Stimulated activated naive CD8-positive, alpha-beta T cell treated with anti-CD3 and anti-CD28 coated beads, Interleukin-15, Interleukin-2, amounts not matched to agents 100 U/mL and 50 U/mL, for 24 hours (primary cell): ENCODE measurements at places on chromosomes 11 and 22.

GRCh38 chr11:2806351-2807024 lies 79.1 kb downstream of the CDKN1C start:
- DNase-seq: no peak

DNA sequence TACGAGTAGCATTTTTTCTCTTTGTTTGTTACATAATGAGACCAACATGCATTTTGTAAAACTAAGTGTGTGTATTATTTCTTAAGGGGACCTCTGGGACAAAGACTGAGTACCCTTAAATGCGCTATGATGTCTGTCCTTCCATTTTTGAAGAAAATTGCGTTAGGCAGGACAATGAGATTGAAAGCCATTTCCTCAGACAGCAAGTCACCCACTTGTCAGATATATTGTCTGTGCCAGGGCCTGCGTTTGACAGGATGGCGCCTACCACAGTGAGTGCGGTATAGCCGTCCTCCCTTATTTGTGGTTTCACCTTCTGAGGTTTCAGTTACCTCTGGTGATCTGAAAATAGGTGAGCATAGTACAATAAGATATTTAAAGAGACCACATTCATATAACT lies 2.2 kb downstream of the AP2A2 start:
- DNase-seq: peak; percentile 26

DNA sequence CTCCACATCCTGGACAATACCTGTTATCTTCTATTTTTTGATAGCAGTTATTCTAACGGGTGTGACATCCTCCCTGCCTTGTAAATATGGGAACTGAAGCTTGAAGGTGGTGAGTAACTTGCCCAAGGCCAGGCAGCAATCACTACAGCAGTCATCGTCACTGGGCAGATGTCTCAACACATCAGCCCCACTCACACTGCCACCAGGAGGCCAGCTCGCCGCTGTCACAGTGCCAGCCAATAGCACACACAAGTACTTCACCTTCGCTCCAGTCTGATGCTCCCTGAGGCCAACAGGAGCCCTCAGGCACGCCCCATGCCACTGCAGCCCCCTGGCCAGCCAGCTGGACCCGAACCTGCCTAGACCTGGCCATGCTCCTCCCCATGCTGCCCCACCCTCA lies 4.9 kb upstream of the TTLL1 start:
- no peak for DNase-seq

GRCh38 chr11:66365711-66366619 lies 5.6 kb downstream of the SLC29A2 start:
- DNase-seq: no peak

GRCh38 chr11:74319139-74319816 lies 7.8 kb upstream of the P4HA3 start:
- DNase-seq: no peak

DNA sequence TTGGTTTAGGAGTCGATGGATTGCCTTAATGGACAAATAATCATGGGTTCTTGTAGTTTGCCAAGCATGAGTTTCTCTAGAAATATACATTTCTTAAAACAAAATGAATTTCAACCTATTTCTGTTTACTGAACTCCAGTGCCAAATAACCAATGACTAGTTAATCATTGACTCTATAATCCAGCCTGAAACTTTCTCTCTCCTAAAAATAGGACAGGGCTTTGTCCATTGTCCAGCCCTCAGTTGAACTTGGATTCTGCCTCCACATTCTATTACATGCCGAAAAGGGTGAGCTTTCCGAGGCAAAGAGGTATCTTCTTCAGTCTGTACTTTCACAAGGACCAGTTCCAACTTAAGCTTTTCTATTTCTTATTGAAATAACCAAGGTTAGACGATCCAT lies 23.2 kb upstream of the CAT start:
- DNase-seq: no peak
